Coronary artery (tissue), 2 donors: ENCODE measurements at places on chromosomes 1 and 21.

GRCh38 chr1:236090741-236091147 lies 25.9 kb upstream of the NID1 start:
- no peak for DNase-seq

DNA sequence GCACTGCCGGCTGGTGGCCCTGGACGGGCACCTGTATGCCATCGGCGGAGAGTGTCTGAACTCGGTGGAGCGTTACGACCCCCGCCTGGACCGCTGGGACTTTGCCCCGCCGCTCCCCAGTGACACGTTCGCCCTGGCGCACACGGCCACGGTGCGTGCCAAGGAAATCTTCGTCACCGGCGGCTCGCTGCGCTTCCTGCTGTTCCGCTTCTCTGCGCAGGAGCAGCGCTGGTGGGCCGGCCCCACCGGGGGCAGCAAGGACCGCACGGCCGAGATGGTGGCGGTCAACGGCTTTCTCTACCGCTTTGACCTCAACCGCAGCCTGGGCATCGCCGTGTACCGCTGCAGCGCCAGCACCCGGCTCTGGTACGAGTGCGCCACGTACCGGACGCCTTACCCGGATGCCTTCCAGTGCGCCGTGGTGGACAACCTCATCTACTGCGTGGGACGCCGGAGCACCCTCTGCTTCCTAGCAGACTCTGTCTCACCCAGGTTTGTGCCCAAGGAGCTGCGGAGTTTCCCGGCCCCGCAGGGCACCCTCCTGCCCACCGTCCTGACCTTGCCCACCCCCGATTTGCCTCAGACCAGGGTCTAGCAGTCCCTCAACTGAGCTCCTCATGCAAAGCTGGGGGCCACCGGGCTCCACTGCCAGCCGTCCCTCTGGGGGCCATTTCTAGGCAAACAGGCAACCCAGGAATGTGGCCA lies 2.1 kb downstream of the KLHDC7A start:
- no peak for DNase-seq

- DNase-seq: no peak
These were observed 109.2 kb downstream of the HMCN1 start for GRCh38 chr1:185843297-185843869.

GRCh38 chr1:62285984-62286785 lies 33.0 kb downstream of the KANK4 start:
- no peak for DNase-seq

DNA sequence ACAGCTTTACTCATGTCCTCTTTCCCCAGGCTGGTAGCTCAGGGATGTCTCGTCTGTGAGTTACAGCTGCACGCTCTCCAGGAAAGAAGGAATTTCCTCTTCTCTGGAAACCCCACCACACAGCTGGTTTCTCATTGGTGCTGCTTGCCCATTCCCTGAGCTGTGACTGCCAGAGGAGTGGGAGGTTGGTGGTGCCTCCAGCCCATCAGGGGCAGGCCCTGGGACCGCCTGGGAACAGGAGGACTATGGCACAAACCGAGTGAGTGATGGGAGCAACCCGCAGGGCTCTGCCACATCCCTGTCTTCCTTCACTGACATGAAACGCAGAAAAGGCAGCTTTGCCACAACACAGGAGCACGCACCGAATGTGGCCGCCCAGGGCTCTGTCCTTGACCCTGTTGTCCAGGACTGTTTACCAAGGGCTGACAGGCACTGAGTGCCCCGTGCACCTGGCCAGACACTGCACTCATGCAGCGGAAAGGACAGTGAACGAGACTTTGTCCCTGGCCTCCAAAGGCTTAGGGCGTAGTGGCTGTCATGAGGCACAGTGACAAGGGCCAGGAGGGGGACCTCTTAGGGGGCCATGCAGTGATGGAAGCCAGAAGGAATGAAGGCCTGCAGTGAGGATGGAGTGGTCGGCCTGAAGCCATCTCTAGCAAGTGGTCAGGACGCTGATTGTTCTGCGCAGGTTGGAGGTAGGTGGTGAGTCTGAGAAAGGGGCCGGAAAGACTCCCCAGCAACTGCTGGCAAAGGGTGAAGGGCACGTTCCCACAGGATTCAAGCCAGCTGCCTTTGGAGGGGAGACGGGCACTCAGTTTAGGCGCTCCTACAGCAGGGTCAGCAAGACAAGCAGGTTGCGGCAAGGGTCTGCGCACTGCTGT lies 1.7 kb upstream of the CCNL2 start:
- no peak for DNase-seq

DNA sequence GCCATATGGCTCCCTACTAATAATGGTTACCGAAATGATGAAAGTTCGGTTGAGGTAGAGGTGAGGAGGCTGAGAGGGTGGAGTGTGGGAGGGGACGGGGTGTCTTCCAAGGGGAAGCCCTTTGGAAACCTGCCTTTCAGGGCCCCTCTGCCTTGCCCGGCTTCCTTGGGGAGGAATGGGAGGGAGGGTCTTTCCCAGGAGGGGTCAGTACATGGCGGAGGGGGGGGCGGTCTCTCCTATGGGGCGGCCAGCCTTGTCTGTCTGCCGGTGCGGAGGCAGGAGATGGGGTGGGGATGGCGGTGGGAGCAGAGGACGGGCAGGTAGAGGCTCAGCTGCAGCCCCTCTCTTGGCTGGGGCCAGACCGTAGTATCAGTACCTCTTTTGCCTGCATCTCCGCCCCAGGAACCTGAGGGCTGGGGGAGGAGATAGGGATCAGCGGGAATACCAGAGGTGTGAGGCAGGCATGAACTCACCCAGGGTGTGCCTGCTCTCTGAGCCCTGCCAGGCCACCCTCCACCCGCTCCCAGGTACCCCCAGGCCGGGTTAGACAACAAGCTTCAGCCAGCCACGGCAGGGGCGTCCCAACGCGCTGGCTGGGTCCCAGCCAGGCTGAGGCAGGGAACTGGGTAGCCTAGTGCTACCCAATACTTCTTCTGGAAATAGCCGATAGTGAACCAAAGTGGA lies 79.4 kb upstream of the POU3F1 start:
- no peak for DNase-seq

DNA sequence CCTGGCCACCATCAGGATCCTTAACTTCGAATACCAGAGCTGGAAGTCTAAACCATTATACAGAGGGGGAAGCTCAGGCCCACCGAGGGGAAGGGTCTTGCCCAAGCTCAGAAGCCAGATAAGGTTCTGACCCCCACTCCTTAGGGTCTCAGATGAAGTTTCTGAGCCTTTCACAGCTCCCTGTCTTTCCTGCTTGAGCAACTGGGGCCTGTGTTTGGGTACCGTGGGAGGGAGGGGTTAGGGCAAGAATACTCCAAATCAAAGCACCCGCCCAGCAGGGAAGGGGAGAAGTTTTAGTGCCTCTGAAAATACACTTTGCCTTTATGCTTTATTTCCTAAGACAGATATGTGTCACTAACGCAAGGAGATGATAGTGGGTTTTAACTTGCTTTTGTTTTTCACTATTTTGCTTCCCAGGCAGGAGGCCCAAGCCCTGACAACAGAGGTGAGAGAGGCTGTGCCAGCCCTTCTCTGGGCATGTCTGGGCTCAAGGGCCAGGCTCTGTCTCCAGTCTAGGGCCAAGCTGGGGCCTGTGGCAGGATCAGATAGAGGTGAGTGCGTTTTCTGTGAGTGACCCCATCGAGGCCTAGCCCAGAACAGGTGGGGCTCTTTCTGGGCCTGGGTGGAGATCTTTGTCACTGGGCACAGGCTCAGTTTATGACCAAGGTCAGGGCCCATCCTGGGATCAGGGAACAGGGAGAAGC lies 20.5 kb upstream of the TENT5B start:
- no peak for DNase-seq
